ENCODE measurements at places on chromosomes 7 and 10. TPM values are rescaled to one million over a fixed set of nuclear protein-coding genes. Genes with fewer than 3 reads are reported as not detected.

GRCh38 chr10:132355297-132355696 is 23.3 kb downstream of the LRRC27 start:
- H3K4me1 ChIP-seq = peaks cover 7% of the 10 kb centered on the region
- DNase-seq = no peak
- no peak overlapping the region for H3K4me3 ChIP-seq
- no peaks in the 10 kb centered on the region for H3K36me3 ChIP-seq

GRCh38 chr7:143002106-143002505 is 24.8 kb downstream of the OR9A2 start:
- H3K4me3 ChIP-seq = no peak overlapping the region
- H3K36me3 ChIP-seq = no peaks in the 10 kb centered on the region
- DNase-seq = no peak

GRCh38 chr10:72730479-72730878 is 38.5 kb downstream of the MCU start:
- H3K4me3 ChIP-seq = no peak overlapping the region
- peaks cover 13% of the 10 kb centered on the region for H3K4me1 ChIP-seq
- DNase-seq = no peak
- H3K27me3 ChIP-seq = no peaks in the 10 kb centered on the region

DNA sequence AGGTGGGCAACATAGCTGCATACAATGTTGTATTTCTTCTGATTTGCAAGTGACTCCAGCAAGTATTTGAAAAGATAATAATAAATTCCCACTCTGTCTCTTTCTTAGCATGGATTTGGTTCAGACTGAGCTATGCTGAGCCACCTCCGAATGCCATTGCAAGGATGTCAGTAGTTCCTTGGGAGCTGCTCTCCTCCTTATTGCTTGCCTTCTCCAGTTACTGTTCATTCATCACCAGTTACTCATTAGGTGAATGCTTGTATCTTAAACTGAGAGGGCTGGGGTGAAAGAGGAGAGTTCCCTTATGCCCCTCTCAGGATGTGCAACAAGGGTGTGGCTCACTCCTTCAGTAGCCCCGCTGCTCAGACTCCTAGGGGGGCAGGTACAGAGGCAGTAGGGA is 78.4 kb upstream of the PRKAR2B start:
- H3K36me3 ChIP-seq = no peaks in the 10 kb centered on the region
- H3K27me3 ChIP-seq = no peaks in the 10 kb centered on the region
- peaks cover 8% of the 10 kb centered on the region for H3K4me1 ChIP-seq
- H3K27ac ChIP-seq = no peak overlapping the region

- no peak overlapping the region for H3K4me3 ChIP-seq
- no peak for DNase-seq
- H3K27me3 ChIP-seq = no peaks in the 10 kb centered on the region
- H3K36me3 ChIP-seq = peaks cover 45% of the 10 kb centered on the region
- H3K27ac ChIP-seq = peak overlapping the region; percentile 66
These were observed 21.2 kb downstream of the ZNF680 start for GRCh38 chr7:64541438-64542359.

- H3K27ac ChIP-seq = peak overlapping the region; percentile 95
- H3K36me3 ChIP-seq = no peaks in the 10 kb centered on the region
- H3K27me3 ChIP-seq = no peaks in the 10 kb centered on the region
- peak overlapping the region; percentile 73 for H3K4me3 ChIP-seq
These were observed 41.7 kb downstream of the NPY start for GRCh38 chr7:24325708-24326107.

Gene GLI3
- not detected for polyA plus RNA-seq

Gene CNNM1
- polyA plus RNA-seq = not detected

Measured in naive B cell (primary cell).